B cell (primary cell): ENCODE measurements at places on chromosomes 1 and 21.

DNA sequence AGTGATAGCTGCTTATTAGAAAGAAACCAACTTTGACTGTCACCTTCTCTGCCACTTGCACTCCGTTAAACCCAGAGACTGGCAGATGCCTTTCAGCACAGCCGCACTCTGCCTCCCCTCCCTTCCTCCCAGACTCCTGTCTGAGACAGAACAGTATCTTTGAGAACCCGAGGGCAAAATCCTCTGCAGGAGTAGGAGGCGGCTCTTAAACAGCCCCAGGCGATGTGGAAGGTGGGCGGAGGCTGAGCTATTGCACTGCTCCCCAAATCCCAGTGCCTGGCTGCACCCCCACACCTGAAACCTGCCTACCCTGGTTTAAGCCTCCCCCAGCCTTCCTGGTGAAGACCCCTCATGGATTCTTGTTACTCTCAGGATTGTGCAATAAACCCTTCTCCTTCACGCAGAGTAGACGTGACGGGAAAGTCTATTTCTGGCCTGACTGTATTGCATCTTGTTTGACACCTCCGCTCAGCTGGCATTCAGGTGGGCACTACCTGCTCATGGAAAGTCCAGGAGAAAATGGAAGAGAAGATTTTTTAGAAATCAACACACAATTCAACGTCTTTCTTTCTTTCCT, 34.4 kb upstream of the IGSF21 start:
- no peak for DNase-seq

DNA sequence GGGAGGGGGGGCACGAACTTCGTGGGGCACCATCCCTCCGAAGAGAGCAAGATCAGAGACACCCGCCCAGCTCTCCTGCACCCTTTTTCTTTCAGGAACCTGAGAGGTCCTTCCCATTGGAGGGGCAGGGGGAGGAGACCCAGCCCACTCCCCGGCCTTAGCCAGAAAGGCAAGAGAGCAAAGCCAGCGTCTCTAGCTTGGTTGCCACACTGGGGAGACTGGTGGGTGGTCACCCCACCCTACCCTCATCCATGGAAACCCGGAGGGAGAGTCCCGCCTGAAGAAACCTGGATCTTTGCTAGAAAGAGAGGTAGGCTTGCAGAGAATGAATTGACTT, 246 bp downstream of the ATP2B4 start:
- DNase-seq = no peak

DNA sequence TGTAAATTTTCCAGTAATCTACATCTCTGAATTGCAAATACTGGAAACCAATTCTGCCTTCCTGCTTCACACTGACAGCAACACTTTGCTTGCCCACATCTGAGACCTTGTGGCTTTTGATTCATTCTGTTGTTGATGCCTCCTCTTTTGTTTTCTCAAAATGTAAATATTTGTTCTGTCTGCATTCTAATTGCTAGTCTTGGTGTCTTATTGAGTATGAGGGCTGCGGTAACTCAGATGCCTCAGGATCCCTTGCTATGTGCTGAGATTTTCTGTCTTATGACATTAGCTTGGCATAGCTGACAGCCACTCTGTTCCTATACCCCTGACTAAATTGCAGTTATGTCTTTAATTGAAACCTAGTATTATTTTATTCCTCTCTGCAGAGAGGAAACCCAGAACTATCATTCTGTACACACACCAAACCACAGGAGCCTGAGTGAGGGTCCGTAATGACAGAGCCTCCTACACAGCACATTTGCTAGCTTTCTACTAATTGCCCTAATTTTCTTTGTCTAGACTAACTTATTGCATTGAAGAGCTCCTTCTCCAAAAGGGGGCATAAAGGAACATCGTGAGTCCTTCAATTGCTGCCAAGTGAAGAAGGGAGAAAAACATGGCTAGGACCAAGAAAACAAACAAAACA, 72.1 kb downstream of the GREM2 start:
- DNase-seq = no peak

GRCh38 chr21:33127154-33127867, 57.4 kb downstream of the OLIG1 start:
- peak; percentile 20 for DNase-seq
